ENCODE measurements at places on chromosomes 4 and X. TPM values are rescaled to one million over a fixed set of nuclear protein-coding genes. Genes with fewer than 3 reads are reported as not detected.

The PDCL2 gene
- total RNA-seq = not detected

The GC gene
- total RNA-seq = not detected

The ANOS1 gene
- total RNA-seq = 0.05 TPM

The HOPX gene
- total RNA-seq = not detected

The KLHL34 gene
- total RNA-seq = not detected

The CSAG3 gene
- not detected for total RNA-seq

All from A549 treated with DMSO at 1 μM for 4 hours (cell line).